ENCODE measurements at places on chromosomes 5 and 9. TPM values are rescaled to one million over a fixed set of nuclear protein-coding genes. Genes with fewer than 3 reads are reported as not detected.

Gene SMIM33
- not detected for total RNA-seq

Gene PCDHGB4
- total RNA-seq = 6.2 TPM

Gene EIF4EBP3
- total RNA-seq = 35.7 TPM

Gene CATSPER3
- total RNA-seq = not detected

Gene BICD2
- total RNA-seq = 28.3 TPM

Gene DPYSL3
- 78.0 TPM for total RNA-seq

Gene MRPS27
- total RNA-seq = 51.7 TPM

Gene NR2F1-AS1
- 31.0 TPM for total RNA-seq

Gene LCN2
- not detected for total RNA-seq

Measured in omental fat pad (tissue), 4 donors.